Effector memory CD4-positive, alpha-beta T cell (primary cell): ENCODE measurements at places on chromosomes 11 and 22.

DNA sequence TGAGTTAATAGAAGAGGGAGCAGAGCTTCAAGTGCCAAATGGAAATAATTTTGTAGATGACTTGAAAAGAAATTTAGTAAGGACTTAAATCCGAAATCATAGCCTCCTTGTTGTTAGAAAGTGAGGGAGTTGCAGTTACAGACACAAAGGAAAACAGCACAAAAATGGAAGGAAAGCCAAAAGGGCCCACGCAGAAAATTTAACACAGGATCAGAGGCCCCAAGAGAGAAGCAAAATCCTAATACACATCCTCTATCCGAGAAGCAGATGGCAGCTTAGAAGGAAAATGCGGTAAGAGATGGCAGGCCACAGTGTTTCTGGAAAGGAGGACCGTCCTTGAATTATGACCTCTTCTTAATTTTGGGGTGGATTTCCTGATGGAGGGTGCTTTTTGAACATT lies 48.7 kb upstream of the SYT13 start:
- DNase-seq: no peak

DNA sequence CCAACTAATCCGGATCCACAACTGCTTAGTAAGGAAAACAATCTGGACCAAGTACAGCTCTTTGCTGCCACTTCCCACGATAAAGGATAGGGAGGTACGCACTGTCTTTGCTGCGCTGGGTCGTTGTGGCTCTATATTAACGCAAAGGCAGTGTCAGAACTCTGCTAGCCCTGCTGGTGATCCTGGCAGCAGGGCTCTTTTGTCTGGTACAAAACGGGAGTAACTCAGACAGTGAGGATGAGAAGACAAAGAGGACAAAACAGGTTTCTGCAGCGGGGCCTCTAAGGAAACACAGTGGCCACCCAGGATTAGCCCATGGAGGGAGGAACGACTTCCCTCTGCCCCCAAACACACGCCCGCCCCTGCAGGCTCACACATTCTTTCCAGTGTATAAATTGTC lies 26.1 kb downstream of the GAL start:
- no peak for DNase-seq

GRCh38 chr11:79940165-79940564 lies 499.3 kb upstream of the TENM4 start:
- DNase-seq: no peak

GRCh38 chr11:111303461-111303860 lies 5.1 kb downstream of the POU2AF3 start:
- no peak for DNase-seq

DNA sequence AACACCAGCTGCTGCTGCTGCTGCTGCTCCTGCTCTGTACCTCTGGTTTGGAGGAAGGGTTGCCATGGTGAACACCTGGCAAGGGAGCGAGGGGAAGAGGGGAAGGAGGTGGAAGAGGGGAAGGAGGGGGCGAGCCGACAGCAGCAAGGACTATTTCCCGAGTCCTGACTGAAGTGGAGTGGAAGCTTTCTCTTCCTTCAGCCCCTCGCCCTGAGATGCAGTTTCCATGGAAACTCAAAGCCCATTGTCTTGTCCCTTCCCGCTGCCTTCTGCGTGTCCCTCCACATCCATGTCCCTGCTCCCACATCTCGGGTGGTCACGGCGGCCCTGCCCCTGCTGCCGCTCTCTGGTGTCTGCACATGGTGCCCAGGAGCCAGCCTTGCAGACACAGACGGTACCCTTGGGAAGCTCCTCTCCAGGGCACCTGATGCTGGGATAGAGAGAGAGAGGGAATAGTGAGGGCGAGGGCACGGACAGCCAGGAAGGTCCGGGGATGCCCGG lies 28.6 kb downstream of the FAM83F start:
- no peak for DNase-seq

DNA sequence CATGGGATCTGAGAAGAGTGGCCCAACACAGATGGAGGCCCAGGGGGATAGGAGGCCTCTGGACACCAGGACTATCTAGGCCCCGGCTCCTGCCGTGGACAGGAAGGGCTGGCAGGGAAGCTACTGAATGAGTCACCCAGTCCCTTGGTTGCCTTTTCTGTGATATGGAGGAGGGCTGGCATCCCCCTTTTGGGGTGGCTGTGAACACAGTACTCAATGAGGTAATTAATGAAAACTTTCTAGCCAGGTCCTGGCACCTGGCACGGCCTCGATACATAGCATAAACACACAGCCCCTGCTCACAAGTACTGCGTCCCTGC lies 163.2 kb downstream of the CHST1 start:
- DNase-seq: no peak

- DNase-seq: no peak
These were observed 45.6 kb downstream of the SMCO4 start for GRCh38 chr11:93497596-93497995.

GRCh38 chr11:105393326-105393725 lies 216.5 kb upstream of the GRIA4 start:
- DNase-seq: no peak

- DNase-seq: no peak
These were observed 2.4 kb downstream of the TSGA10IP start for GRCh38 chr11:65947603-65948125.

DNA sequence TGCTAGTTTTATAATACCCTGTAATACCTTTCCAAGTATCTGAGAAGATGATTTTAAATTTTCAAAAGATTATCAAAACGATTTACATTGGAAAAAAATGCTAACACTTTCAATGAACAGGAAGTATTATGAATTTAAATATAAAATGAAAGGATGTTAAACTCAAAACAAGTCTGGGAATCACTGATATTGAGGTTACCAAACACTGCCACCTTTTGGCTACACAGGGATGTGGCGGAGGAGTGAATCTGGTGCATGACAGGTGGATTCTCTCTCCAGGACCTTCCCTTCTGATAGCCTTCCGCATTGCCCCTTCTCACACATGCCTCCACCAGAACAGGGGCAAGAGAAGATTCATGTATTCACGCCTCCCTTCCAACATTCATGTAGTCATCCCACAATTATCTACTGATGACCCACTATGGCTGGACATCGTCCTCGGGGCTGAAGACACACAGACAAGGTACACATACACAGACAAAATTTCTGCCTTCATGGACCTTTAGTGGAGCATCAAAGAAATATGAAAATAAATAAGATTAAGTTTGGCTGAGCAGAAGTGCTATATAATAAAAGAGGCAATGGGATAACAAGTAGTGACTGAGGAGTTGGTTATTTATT lies 34.7 kb downstream of the ATG16L2 start:
- peak; percentile 17 for DNase-seq

- no peak for DNase-seq
These were observed 51.6 kb downstream of the ST14 start for GRCh38 chr11:130211144-130211543.

- DNase-seq: no peak
These were observed 2.8 kb upstream of the RPS19BP1 start for GRCh38 chr22:39535357-39535725.

- DNase-seq: no peak
These were observed 2.1 kb upstream of the EIF3M start for GRCh38 chr11:32581556-32581955.

DNA sequence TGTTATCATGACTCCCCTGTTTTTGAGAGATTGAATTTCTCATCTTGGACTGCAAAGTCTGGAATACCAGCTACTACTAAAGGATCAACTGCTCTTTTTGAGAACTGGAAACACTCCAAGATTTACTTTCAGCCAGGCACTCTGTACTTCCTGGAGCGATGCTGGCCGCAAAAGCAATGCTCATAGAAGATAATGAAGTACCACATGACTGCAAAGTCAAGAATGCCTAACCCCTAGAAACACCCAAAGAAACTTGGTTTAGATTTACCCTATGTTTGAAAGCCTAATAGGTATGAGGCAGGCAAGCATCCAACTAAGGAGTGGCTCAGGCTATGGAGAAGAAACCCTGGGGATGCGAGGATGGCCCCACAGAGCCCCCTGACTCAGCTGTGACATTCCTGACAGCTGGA lies 47.7 kb upstream of the ARHGAP20 start:
- DNase-seq: no peak

DNA sequence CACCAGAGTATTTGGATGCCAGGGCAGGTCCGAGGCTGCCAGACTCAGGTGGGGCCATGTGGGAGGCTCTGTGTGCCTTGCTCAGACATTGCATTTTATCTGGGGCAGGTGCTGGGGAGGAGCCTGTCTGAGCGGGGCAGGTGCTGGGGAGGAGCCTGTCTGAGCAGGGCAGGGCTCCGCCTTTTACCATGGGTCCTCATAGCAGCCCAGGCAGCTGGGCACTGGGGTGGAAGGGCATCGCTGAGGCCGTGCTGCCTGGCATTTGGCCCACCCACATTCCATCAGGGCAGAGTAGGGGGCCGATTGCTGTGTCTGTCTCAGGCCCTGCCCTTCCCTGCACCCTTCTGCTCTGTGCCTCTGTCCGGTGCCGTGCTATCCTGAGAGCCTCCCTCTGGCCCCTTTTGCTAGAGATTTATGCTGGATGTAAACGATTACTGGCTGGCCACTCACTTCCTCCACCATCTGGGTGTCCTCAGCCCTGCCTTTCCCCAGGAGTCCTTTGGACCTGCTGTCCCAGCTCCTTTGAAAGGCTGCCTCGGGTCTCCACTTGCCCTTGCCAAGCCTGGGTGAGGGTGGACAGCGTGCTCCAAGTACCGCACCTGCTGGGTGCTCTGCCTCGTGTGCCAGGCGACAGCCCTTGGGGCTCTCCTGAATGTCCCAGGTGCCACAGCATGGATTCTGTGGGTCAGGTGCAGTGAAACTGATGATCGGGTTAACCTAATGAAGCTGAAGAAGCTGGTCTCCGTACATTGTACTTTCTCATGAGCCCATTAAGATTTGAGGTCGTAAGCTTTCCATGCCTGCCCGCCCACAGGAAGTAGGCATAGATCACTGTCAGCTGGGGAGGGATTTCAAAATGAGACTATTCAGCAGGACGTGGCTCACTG lies 281.6 kb downstream of the TBC1D22A start:
- DNase-seq: no peak

- DNase-seq: no peak
These were observed 81.4 kb upstream of the AKIP1 start for GRCh38 chr11:8829556-8829955.

- no peak for DNase-seq
These were observed 23.2 kb downstream of the MEI1 start for GRCh38 chr22:41722496-41722895.

DNA sequence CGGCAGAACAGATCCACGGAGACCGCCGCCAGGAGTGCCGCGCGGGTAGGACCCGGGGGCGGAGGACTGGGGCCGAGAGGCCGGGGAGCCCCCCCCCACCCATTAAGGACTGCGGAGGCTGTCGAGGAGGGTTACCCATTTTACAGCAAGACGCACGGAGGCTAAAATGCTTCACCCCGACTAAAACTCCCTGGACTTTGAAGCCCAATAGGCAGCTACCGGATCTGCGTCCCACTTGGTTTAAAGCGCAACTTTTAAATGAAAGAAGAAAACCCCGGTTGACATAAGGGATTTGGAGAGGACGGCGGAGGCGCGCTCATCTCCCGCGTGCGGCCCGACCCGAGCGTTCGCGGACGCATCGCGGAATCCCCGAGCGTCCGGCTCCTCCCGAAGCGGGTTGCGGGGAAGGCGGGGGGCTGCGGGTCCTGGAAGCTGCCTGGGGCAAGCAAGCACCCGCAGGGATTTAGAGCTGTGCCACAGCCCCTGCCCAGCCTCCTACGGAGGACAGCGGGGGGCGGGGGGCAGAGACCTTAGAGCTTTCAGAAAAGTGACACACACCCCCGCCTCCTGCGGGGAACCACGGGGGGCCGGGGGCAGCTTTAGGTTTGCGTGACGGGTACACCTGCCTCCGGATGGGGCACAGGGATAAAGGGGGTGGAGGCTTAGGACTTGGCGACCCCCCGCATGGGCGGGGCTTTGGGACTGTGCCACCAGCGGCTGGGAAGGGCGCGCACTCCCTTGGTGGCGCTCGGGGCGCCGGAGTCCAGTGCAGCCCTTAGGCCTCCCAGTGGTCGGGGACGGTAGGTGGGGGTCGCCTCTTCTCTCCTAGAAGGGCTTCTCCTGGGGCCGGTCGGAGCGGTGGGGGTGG lies 760 bp upstream of the CELSR1 start:
- DNase-seq: no peak

- DNase-seq: no peak
These were observed 62.5 kb downstream of the DGCR2 start for GRCh38 chr22:19059481-19060278.

- no peak for DNase-seq
These were observed 99.1 kb upstream of the CHRM4 start for GRCh38 chr11:46490666-46491065.

GRCh38 chr22:41862160-41862529 lies 29.2 kb downstream of the SREBF2 start:
- no peak for DNase-seq

DNA sequence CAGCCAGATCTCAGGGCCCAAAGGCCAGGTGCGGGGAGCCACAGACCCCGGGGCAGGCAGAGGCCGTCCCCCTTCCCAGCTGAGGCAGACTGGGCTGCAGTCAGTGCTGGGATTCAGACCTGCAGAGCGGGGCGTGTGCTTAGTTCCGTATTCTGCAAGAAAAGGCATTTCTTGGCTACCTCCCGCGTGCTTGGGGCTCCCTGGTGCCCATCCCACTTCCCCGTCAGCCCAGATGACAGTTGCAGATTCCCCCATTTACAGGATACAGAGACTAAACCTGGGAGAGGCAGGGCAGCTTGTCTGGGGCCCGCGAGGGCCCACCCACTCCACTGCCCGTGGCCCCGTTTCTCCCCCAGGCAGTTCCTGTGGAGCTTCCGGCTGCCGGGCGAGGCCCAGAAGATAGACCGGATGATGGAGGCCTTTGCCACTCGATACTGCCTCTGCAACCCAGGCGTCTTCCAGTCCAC lies 18.3 kb downstream of the CYTH4 start:
- no peak for DNase-seq

GRCh38 chr22:48941033-48941902 lies 886.4 kb downstream of the BRD1 start:
- no peak for DNase-seq

DNA sequence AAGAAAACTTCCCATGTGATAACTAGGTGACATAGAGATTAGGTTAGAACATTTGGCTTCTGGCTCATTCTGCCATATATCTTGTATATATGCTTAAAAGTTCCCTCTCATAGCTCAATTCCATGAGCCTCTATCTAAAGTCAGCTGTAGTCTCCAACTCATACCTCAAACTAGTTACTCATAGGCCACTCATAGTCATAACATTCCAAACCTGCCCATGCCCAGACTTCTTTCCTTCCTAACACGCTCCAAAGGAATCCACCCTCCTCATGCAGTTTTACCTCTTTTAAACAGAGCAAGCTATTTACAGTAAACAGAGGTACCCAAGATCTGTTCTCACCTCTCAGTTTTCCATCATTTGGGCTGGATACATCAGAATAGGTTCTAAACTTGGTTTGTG lies 39.4 kb downstream of the GLYATL2 start:
- DNase-seq: no peak

GRCh38 chr11:62445314-62445740 lies 26.5 kb downstream of the SCGB1A1 start:
- DNase-seq: no peak

- DNase-seq: peak; percentile 45
These were observed 12.2 kb downstream of the BCL9L start for GRCh38 chr11:118913411-118914125.

DNA sequence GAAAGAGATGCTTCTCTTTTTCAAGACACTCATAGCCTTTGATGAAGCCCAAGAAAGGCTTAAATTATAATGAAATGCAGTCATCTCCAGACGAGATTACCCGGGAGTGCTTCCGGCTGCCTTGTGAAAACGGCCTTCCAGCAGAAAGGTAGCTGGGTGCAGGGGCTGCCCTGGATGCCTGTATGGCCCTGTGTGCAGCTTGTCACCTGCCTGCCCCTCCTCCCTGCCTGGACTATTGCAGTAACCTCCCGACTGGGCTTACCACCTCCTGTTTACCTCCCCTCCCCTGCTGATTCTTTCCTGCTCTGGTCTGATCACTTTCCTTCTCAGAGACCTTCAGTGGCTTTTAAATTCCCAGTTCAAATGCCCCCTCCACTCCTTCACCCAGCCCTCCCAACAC lies 126.4 kb upstream of the SYT13 start:
- DNase-seq: no peak
